ENCODE measurements at places on chromosomes 16 and 17.

DNA sequence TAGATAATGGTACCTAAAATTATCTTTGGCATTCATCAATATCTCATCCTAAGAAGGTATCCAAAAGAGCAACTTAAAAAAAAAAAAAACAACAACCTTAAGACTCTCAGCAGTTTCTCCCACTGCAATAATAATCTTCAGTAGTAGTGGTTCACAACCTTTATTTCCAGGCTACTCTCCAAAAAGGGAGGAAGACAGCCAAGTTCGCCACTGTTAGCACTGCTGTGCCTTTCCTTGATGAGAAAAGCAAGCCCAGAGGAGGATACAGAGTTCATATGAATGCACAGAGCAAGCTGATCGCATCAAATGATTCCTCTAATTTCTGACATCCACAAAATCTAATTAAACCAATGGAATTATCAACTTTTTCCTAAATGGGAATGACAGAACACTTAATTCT lies 199.4 kb downstream of the AATF start:
- DNase-seq = no peak

DNA sequence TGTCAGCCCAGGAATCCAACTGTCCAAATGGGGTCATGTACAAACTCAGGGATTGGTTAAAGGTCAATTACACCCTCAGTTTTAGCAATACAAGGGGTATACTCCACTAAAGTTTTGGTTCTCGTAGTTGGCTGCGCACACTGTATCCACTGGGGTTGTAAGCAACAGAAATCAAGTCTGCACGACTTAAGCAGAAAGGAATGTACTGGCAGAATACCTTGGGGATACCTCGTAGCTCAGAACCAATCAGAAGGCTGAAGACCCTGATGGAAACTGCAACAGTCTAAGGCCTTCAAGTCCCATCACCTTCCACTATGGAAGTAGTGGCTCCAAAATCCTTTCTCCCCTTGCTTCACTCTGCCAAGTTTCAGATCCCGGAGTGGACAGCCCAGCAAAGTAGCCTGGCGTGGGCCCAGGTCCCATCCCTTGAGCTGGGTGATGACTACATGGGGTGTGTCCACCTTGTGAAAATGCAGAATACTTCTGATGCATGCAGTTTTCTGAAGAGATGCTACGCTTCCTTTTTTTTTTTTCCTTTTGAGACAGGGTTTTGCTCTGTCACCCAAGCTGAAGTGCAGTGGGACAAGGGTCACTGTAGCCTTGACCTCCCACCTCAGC lies 21.1 kb upstream of the RPH3AL start:
- no peak for DNase-seq

DNA sequence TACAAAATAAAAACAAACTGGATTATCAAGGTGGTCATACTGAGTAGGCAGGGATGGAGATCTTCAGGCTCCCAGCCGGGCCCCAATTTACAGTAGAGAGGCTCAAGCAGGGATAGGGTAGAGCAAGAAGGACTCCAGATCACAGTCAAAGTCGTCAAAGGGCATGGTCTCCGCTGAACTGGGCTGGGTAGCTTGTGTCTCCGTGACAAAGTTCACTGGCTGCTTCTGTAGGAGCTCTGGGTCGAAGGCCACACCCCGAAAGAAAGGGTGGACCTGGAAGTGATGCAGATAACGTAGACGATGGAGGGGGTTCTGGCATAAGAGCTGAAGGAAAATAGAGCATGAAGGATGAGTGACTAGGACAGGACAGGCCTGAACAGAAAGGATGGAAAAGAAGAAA lies 3.6 kb downstream of the RSKR start:
- DNase-seq = no peak

GRCh38 chr16:79497606-79498350 lies 102.8 kb downstream of the MAF start:
- DNase-seq = no peak

- DNase-seq = no peak
Observed at GRCh38 chr17:40912486-40913210, 24.8 kb downstream of the KRT23 start.

GRCh38 chr16:19118938-19119431 lies 5.2 kb downstream of the ITPRIPL2 start:
- DNase-seq = no peak

GRCh38 chr16:69037373-69038160 lies 67.9 kb upstream of the HAS3 start:
- no peak for DNase-seq

- no peak for DNase-seq
Observed at GRCh38 chr17:78817123-78817522, 23.5 kb downstream of the USP36 start.

- DNase-seq = no peak
Observed at GRCh38 chr16:48613061-48613957, 3.3 kb upstream of the N4BP1 start.

DNA sequence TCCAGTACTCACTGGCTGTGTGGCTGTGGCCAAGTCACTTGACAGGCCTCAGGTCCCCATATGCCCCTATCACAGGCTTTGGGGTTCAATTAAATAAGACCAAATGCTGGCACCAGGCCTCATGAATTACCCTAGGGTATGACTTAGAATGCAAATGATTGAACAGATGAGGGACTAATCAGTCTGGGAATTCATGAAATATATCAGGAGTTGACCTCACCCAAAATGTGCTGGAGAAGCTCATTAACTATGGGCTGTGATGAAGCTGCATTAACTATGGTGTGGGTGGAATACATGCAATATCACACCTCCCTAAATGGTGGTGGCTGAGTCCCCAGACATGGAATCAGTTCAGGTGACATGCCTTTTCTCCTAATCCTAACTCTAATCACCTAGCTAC lies 72.1 kb downstream of the DNAH3 start:
- no peak for DNase-seq

- DNase-seq = no peak
Observed at GRCh38 chr16:57284209-57284951, at the start of gene PLLP. Gene PLLP (minus strand): TSS chr16:57284672. CDS start chr16:57284540, 132 bp downstream.

GRCh38 chr17:31583772-31584356 lies 192.4 kb downstream of the RAB11FIP4 start:
- DNase-seq = no peak

DNA sequence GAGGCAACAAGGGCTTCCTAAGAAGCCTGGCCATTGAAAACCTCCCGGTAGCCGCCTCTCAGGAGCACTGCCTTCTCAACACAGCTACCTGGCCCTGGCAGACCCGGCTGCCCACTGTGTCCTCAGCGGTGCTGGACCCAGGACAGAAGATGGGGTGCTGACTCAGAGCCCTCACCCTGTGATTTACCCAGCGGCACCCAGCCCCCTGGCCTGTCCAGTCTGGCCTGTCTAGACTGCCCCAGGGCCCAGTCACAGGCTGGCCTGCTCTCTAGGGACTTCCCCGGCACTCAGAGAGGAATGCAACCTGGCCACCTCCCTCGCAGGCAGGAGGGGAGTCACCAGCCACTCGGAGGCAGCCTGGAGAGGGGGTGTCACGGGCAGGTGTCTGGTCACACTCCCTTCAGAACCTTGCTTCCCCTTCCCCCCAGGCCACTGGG lies 20.1 kb downstream of the PIEZO1 start:
- DNase-seq = no peak

GRCh38 chr17:75566416-75566815 lies 21.2 kb upstream of the MYO15B start:
- DNase-seq = no peak

DNA sequence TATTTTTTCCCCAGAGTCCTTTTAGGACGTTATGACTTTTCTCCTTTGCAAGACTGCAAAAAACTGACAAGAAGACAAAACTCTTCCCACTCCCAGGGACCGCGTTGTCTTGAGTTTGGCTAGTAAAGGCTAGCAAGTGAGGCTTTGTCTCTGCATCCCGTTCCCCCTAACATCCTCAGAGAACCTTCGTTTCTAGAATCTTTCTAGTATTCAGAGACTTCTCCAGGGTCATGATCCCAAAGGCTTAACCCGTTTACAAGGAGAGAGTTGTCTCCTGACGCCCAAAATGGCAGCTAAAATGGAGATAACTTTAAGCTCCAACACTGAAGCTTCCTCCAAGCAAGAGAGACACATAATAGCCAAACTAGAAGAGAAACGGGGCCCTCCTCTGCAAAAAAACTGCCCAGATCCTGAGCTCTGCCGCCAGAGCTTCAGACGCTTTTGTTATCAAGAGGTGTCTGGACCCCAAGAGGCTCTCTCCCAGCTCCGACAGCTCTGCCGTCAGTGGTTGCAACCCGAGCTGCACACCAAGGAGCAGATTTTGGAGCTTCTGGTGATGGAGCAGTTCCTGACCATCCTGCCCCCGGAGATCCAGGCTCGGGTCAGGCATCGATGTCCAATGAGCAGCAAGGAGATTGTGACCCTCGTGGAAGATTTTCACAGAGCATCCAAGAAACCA lies 843 bp downstream of the ZNF174 start:
- DNase-seq = no peak

DNA sequence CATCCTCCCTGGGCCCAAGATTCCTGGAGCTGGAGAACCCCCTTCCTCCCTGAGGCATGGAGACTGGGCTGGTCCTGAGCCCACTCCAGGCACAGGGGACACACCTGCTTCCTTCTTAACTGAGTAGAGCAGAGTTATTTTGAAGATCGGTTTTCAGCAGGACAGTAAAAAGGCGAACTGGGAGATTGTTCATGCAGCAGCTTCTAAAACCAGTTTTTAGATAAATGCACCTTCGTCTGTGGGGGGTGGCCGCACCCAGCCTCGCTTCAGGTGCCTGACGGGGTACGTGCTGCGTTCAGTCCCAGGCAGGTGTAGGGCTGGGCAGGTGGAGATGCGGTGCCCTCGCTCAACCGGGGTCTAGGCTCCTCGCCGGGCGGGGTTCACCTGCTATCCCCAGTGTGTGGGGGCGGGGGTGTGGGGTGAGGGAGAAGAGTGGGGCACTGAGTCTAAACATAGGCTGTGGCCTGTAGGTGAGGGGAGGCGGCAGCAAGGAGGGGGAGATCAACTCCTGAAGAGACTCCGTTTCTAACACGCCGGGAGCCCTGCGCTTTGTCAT lies 69.5 kb downstream of the JPH3 start:
- no peak for DNase-seq

GRCh38 chr17:74756891-74757290 lies 8.5 kb downstream of the NHERF1 start:
- DNase-seq = no peak

DNA sequence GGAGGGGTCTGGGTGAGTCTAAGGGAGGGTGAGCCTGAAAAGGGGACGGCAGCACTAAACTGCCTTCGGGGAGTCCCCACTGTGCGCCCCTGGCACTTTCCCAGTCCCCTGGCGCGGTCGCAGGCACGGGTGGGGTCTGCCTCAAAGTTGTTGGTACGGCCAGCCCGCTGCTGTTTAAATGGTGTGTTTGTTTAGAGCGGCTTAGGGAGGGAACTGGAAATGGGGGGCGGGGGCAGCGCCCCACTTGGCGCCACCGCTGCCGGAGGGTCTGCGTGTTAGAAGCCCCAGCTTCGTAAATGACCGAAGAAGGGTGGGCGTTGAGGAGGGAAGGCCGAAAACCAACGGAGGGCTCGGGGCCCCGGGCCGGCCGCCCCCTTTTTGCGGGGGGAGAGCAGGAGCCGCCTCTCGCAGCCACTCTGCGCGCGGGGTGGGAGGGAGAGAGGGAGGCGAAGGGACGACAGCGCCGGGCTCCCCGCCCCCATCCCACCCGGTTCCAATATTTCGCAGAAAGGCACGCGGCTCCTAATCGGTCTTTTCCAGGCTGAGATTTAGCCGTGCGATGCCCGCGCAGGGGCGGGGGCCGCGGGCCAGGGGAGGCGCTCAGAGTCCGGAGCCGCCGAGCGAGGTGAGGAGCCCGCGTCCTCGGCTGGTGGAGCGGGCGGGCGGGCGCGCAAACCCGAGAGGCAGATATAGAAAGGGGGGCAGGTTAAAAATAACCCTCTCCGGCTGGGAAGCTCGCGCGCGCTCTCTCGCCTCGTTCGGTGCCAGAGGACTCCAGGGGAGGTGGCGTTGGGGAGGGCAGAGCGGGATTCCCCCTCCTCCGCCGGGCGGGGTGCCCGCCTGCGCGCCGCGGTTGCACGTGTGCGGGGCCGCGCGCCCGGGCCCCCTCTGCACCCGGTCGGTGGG lies 54.9 kb downstream of the SREBF1 start:
- no peak for DNase-seq

DNA sequence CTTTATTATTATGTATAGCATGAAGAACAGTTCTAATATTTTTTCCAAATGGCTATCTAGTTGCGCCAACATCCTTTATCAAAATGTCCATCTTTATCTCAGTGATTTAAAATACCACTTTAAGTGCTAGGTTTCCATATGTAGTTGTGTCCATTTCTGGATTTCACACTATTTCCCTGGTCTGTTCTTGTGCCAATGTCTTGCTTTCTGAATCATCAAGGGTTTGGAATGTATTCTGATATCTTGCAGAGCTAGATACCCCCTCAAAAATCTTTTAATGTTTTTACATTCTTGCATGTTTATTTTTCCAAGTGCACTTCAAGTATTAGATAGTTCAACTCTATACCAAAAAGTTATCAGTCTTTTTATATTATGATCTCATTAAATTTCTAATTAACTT lies 14.3 kb downstream of the MBTD1 start:
- DNase-seq = no peak

DNA sequence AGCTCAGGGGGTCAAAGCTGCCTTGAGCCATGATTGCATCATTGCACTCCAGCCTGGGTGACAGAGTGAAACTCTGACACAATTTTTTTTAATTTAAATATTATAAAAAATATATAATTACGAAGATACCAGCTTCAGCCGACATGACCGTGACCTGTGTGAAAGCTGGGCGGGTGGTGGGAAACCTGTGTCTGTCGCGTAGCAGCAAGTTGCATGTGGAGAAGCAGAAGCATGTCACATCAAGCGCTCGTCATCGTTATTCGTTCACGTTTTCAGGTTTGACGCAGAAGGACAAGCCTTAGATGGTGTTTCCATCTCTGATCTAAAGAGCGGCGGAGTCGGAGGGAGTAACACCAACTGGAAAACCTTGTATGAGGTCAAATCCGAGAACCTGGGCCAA lies 53.7 kb downstream of the RPA1 start:
- DNase-seq = no peak

DNA sequence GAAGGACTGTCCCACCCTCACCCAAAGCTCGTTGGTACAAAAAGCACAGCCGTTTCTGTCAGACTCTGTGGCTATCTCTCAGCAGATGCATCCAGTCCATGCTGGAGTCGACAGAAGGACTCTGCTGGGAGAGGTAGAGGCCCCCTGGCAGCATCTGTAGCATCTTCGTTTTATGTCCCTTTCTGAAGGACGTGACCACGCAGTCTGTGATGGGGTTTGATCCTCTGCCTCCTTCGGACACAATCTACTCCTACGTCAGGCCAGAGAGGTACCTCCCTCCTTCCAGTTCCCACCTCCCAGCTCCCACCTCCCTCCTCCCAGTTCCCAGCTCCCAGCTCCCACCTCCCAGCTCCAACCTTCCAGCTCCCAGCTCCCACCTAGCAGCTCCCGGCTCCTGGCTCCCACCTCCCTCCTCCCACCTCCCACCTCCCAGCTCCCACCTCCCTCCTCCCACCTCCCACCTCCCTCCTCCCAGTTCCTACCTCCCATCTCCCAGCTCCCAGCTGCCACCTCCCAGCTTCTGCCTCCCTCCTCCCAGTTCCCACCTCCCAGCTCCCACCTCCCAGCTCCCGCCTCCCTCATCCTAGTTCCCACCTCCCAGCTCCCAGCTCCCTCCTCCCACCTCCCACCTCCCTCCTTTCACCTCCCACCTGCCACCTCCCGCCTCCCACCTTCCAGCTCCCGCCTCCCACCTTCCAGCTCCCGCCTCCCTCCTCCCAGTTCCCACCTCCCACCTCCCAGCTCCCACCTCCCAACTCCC lies 11.4 kb upstream of the MC1R start:
- DNase-seq = no peak

GRCh38 chr17:72665852-72666851 lies 426.3 kb downstream of the SLC39A11 start:
- DNase-seq = no peak

Data from NCI-H2081 treated with DMSO at 0.1 percent for 48 hours (cell line).